ENCODE measurements at places on chromosomes 6 and 20. TPM values are rescaled to one million over a fixed set of nuclear protein-coding genes. Genes with fewer than 3 reads are reported as not detected.
A peak's percentile ranks its signal among the peaks of the same experiment; 100 is the strongest.

DNA sequence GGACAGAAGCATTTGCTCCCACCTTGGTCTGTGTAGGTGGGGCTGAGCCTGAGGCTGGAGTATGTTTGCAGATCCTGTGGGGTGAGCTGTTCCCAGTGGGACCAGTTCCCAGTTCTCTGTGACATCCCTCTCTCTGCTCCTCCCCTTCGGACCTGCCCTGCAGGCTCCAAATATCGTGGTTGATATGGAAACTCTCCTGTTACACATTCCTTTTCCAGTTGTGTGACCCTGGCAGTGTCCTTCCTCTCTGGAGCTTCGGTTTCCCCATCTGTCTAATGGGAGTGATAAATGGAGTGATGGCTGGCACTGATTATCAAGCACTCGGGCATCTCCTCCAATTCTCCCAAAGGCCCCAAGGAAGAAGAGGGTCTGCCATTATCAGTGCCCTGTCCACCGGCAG, 15.7 kb upstream of the TGM2 start:
- DNase-seq: no peak

DNA sequence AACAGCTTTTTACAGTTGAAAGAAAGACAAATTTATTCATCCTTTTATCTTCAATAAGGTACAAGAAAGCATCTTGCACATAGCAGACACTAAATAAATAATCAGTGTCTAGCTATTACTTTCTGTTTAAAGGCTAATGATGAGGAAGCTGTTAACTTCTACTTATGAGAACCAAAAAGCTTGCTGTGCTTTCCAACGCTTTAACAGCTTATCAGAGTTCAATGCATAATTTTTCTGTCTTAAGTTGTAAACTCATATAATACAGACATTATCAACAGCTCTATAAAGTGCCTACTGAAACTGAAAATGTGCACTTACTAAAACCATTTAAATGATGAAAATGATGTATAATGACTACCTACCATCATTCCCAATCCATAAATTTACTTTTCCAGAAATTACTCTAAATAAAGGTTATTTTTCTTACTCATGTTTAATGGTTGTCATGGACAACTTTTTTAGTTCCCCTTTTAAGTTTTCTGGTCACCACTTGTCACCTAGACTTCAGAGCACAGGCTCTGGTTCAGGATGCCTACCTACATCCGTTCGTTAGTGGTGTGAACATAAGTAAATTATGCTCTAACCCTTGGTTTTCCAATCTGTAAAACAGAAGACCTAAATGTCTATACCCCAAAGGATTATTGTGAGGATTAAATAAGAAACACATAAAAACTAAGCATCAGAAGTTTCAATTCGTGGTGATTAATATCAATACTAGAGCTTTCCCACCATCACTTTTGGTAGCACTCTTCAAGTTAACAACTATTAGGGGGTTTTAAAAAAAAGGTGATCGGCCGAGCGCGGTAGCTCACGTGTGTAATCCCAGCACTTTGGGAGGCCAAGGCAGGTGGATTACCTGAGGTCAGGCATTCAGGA, 8.0 kb downstream of the PNISR start:
- DNase-seq: no peak

GRCh38 chr20:53162251-53162835, 190.2 kb downstream of the TSHZ2 start:
- peak; percentile 12 for DNase-seq

GRCh38 chr20:57911512-57912226, 201.9 kb upstream of the PMEPA1 start:
- DNase-seq: no peak

- no peak for DNase-seq
These were observed 29.4 kb downstream of the TRAF3IP2 start for GRCh38 chr6:111576291-111576690.

CYP21A2 gene
- total RNA-seq: not detected

GRCh38 chr20:4942331-4942730, 59.0 kb downstream of the SLC23A2 start:
- DNase-seq: no peak

RAE1 gene
- 12.7 TPM for total RNA-seq

- peak; percentile 70 for DNase-seq
These were observed 11.7 kb downstream of the TFEB start for GRCh38 chr6:41723530-41724227.

CPXM1 gene
- 2.6 TPM for total RNA-seq

SPEF1 gene
- 0.14 TPM for total RNA-seq

GRCh38 chr6:43402820-43403219, 24.5 kb upstream of the ABCC10 start:
- no peak for DNase-seq

IL17A gene
- total RNA-seq: not detected

DNA sequence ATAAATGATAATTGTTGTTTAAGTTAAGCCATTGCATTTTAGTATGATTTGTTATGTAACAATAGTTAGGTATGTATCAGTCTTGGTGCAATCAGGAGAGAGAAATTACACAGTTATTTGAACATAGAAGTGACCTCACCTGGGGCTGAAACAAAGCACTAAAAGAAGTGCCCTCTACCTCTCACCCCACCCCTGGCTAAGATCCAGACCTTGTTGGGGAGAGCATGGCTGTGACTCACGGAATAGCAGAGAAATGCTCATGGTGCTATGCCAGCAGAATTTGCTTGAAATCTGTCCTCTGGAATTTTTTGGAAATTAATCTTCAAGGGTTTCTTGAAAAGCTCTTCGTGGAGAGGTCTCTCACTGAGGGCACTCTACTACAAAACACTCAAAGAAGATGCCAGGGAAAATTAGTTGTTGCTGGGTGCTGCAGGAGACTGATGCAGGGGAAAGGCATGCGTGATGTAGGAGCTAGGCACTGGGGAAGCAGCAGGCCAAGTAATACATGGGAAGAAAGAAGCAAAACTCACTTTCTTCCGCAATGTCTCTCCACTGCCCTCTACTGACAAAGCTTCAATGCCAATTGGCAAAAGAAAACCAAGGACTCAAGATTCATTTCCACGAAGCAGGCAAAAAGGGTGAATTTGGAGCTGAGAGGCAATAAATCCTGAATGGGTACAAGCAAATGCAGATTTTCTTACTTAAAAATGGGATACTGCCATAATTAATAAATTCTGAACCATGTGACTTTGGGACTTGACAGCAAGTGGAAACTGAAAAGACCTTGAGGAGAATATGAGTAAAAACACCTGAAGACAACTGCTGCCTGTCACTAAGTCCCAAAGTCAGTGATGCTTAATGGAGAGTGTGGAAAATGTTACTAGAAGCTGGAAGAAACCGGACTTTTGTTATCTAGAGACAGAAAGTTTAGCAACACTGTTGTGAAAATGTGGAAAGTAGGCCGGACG, 136.3 kb upstream of the ZNF184 start:
- DNase-seq: no peak

- no peak for DNase-seq
These were observed 25.9 kb upstream of the FOXQ1 start for GRCh38 chr6:1285956-1286355.

DNA sequence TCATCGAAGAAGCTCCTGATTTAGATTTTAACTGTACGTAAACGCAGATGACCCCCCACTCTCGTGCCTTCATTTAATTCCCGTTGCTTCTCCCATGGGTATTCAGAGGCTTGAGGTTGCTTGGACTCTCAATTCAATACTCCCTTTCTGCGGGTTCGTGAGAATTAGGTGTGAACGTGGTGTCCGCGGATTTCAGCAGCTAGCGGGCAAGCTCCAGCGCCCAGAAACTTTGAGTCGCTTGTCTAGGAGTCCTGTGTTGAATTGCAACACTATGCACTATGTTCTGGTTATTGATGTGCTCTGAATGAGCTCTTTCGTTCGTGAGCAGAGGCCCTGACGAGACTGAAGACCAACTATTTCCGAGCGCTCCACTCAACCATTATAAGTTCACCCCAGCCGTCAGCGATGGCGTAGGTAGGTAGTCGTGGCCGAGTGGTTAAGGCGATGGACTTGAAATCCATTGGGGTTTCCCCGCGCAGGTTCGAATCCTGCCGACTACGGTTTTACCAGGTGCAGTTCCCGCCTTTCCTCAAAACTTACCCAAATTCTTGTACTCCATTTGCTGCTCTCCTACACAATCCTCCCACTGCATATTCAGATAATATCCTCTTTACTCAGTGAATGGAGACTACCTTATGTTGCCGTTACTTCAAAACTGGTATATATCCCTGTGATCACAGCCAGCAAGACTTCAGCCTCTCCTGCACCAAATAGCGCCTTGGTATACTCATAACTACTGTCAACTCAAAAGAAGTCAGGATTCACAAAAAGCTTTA, 72.6 kb upstream of the ZNF184 start:
- DNase-seq: no peak

DNA sequence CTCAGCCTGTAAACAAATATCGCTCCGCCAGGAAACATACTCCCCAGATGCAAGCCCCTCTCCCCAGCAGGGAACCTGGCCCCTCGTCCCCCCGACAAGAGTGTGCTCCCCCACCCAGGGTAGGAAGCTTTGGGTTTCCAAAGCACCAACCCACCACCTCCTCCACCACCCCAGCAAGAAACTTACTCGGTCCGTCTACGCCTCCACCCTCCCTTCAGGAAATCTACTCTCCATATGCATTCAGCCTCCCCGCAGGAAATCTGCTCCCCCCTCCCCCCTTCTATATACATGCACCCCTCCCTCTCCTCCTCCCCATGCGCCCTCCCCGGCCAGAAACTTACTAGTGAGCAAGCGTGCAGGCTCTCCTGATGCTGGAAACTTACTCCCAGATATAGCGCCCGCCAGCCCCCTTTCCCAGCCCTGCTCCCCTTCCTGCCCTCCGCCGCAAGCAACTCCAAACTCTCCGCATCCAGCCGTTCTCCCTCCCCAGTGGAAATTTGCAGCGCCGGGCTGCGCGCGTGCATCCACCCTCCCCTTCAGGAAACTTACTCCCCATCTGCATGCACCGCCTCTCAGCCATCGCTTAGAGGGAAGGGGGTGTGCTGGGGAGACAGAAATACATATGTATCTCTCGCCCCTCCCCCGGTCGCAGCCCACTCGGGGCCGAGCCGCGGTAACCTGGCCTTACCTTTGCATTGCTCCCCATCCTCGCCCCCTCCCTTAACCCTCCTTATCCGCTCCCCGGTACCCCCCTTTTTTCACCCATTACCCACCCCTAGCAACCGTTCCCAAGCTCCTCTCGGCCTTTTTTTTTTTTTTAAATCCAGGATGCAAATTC, at the start of gene TRERF1:
Gene TRERF1 (minus strand): TSS at position 594 of the 838 bp plus-strand sequence. CDS start 182,336 bp downstream, outside the sequence.
- peak; percentile 64 for DNase-seq

DNA sequence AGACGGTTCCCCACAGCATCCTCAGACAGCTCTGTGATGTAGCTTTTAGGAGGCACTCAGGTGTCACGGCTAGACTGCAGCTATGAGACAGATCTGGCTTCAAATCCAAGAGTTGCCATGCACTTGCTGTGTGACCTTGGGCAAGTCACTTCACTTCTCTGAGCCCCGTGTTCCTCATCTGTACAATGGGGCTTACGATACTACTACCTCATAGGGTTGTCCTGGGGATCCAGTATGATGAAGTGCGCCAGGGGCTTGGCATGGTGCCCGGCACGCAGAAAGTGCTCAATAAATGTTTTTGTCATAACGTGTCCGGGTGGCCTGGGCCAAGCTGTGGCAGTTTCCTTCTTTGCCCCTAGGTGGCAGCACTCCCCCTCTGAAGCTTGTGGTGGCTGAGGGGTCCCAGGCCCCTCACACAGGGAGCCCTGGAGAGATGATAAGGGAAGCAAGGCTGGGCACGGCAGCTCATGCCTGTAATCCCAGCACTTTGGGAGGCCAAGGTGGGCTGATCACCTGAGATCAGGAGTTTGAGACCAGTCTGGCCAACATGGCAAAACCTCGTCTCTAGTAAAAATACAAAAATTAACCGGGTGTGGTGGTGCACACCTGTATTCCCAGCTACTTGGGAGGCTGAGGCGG, 19.1 kb upstream of the CHMP4B start:
- peak; percentile 69 for DNase-seq

DNA sequence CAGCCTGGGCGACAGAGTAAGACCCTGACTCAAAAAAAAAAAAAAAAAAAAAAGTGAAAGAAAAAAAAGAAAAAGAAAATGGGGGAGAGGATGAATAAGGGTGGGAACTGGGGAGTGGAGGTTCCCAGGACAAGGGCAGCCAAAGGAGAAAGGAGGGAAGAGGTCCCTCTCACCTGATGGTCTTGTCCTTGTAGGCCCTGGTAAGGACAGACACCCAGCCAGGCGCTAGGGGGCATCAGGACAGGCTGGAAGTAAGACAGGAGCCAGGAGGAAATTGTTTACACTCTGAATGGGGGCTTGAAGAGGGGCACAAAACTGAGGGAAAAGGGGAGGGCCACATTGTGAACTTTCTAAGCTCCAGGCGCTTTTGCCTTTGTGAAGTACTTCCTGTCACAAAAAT, 2.3 kb upstream of the ALDH5A1 start:
- DNase-seq: peak; percentile 23

GRCh38 chr6:113447088-113447831, 409.9 kb upstream of the MARCKS start:
- no peak for DNase-seq

DNA sequence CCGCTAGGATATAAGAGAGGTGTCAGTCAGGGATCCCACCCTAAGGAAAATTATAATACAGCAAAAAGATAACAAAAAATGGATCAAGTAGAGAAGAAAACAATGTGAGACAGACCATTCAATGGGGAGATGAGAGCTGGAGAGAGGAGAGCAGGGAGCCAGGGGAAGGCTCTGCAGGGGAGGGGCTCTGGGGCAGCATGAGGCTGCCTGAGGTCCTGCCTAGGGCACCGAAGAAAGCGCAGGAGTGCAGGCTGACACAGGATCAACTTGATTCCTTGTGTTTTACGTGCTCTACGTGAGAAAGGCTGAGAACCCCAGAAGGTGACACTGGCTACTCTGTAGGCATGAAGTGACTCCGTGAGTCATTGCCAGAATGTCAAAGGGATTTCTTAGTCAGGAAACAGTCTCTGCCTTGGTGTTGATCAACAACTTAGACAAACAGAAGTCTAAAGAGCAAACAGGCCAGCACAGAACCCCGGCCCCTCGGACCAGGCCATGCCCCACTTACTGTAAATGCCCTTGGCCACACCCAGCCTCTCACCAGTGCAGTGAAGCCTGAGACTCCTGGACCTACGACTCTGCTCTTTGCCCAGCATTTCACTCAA, 290.1 kb upstream of the PRDM1 start:
- DNase-seq: no peak

DNA sequence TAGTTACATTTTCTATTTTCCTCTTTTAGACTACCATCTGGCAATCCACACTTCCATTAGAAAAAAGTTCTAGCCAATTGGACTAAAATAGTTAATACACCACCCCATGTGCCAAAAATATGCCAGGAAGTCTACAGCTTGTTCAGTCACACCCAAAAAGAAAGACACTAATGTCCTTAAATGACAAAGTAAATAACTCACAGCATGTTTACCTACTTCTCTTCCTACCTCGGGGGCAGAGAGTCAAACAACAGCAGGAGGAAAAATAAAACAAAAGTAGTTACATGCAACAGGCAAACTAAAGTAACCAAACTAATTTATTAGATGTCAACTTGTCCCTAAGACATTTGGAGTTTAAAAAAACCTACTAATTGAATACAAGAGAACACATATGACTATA, 57.0 kb downstream of the UBE3D start:
- no peak for DNase-seq
